ENCODE measurements at places on chromosomes 13 and 19.

- no peak for DNase-seq
Measured at GRCh38 chr13:97549201-97549600, 115.2 kb downstream of the RAP2A start.

DNA sequence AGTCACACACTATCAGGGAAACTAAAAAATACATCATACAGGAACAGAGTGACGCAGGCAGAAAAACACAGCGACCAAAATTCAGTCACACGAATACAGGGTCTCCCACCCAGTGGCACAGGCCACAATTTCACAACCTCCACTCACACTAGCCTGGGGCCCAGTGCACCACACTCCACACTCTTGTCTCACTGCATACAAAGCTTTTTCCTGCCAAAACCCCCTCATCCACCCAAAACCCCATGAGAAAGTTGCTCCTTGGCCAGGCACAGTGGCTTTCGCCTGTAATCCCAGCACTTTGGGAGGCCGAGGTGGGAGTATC lies 1.2 kb downstream of the S1PR5 start:
- DNase-seq: no peak

GRCh38 chr19:30563691-30564090 lies 191.5 kb downstream of the ZNF536 start:
- DNase-seq: no peak

DNA sequence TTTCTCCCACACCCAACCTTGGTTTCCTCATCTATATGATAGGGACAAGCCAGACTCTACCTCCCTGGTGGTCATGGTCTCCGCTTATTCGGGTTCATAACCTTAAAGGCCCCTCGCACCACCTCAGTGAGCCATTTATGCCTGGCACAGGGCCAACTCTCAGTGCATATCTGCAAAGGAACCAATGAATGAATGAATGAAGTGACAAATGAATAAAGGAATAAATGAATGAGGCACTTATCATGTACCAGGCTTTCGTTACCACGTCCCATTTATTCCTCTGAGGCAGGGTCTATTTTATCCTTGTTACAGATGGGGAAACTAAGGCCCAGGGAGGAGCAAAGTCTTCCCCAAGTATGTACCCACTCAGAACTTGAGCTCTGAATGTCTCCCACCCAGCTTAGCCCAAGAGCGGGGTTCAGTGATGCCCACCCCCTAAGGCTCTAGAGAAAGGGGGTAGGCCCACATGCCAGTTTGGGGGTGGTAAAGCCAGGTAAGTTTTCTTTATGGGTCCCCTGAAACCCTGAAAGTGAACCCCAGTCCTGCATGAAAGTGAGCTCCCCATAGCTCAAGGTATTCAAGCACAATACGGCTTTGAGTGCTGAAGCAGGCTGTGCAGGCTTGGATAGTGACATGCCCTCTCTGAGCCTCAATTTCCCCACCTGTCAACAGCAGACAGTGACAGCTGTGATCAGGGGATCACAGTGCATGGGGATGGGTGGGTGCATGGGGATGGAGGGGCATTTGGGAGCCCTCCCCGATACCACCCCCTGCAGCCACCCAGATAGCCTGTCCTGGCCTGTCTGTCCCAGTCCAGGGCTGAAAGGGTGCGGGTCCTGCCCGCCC lies 490 bp upstream of the SLC5A5 start:
- no peak for DNase-seq

- no peak for DNase-seq
Measured at GRCh38 chr19:35153701-35154524, 622 bp upstream of the FXYD5 start.

DNA sequence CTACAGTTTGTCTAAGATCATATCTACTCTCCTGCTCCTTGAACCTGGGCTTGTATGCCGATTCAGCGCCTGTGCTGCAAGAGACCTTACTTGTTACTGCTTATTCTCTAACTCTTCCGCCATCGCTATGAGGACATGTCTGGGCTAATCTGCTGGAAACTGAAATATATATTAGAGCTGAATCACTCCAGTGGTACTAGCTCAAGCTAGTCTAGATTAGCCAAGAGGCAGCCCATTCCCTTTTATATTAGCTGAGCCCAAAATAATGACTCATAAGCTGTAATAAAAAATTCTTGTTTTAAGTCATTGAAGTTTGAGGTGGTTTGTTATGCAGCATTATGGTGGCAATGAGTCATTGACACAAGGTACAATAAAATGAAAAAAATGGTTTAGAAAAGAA lies 52.8 kb downstream of the SLC6A16 start:
- no peak for DNase-seq

- DNase-seq: no peak
Measured at GRCh38 chr19:570937-571565, 1.3 kb upstream of the BSG start.

DNA sequence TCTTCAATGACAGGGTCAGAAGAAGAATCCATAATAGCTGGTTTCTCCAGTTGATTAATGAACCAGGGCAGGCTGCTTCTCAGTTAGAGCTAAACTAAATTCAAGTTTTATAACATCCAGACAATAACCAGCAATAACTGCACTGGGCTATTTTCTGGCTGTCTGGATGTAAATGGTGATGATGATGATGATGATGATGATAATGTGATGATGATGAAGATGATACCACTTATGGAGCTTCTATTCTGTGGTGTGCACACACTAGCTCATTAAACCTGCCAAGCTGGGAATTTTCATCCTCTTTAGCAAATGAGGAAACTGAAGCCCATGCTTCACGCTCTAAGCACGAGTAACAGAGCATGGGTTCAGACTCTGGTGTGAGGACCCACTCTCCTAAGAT lies 132.2 kb downstream of the OXGR1 start:
- DNase-seq: no peak

DNA sequence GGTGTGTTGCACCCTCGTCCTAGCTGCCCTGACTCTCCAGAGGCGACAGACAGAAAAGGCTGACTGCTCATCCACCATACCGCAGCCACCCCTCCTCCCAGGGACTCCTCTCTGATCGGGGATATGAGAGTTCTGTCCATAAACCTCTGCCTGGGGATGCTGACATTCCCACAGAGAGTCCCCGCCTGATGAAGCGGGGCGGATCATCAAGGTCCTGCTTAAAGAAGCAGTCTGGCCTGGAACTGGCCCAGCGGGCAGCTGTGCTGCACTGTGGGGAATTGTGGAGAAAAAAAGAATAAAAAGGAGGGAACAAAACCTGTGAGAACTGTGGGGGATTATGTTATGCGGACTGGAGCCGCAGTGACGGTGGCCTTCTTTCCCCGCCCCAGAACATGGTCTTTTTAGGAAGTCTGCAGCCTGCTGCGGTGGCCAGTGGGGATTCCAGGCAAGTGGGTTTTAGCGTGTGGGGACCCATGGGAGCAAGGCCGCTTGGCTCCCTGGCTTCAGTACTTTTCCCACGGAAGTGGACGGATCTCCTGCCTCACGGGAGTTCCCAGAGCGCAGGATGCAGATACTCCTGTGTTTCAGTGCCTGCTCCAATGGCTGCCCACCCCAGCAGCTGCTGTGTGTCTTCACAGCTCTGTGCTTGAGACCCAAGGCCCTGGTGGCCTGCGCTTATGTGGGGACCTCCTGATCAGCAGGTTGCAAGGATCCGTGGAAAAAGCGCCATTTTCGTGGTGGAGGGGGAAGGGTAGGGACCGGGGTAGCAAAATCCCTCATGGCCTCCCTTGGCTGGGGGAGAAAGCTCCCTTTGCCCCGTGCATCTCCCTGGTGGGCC lies 1456.2 kb upstream of the SLC10A2 start:
- no peak for DNase-seq

GRCh38 chr19:54792814-54793213 lies 10.6 kb upstream of the KIR2DL4 start:
- no peak for DNase-seq

DNA sequence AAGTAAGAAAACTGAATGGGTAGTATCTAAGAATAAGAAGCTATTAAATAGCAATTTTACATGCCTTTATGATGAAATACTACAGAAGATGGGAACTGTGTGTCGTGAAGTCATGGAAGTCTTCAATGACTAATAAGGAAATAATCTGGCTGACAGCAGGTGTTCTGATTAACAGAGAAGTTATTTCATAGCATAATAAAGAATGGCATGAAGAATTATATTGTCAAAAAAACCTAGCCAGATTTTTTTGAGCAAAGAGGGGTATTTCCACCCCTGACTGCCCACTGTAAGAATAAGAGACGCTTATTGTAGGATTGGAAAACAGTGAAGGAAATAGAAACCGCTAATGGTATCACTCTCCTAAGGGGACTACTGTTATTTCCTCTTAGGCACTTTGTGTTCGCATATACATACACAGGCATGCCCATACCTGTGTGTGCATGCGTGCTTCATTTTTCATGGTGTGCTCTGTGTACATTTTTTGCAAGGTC lies 318.8 kb downstream of the SHISA2 start:
- DNase-seq: no peak

DNA sequence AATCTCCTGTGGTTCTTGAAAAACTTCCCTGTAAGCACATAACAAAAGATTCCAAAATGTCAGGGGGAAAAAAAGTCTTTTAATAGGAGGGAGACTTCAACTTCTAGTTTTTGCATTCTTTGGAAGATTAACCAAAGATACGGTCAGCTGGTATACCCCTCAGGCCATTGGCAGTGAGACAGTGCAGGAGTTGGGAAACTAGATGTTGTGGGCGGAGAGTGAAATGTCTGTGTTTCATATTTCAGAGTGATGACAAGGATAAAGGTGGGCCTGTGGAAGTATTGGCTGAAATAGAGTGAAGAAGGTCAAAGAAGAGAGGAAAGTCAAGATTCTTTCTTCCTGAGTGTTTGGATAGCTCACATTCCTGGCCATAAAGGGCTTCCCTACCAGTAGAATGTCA lies 40.8 kb downstream of the CYP2B6 start:
- no peak for DNase-seq

DNA sequence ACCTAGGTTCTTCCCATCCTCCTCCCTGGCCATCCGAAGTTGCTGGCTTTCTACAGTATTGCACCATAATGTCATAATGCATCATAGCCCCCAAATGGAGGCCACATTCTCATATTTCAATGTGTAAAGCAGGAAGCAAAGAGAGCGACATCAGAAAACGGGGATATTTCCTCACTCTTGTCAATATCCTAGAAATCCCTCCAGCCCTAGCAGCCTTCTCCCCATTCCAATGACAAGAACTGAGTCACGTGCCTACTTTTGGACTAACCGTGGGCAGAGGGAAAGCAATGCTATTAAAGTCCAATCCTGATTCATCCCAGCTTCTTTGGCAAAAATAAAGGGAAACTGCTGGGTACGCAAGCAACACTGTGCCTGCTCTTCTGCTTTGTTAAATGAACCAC lies 4.3 kb upstream of the RAP2A start:
- no peak for DNase-seq

- DNase-seq: no peak
Measured at GRCh38 chr19:17075864-17076542, 426 bp downstream of the MYO9B start.

- no peak for DNase-seq
Measured at GRCh38 chr13:62246581-62246980, 830.9 kb upstream of the PCDH20 start.

- DNase-seq: no peak
Measured at GRCh38 chr13:107585469-107586180, 629.7 kb downstream of the LIG4 start.

DNA sequence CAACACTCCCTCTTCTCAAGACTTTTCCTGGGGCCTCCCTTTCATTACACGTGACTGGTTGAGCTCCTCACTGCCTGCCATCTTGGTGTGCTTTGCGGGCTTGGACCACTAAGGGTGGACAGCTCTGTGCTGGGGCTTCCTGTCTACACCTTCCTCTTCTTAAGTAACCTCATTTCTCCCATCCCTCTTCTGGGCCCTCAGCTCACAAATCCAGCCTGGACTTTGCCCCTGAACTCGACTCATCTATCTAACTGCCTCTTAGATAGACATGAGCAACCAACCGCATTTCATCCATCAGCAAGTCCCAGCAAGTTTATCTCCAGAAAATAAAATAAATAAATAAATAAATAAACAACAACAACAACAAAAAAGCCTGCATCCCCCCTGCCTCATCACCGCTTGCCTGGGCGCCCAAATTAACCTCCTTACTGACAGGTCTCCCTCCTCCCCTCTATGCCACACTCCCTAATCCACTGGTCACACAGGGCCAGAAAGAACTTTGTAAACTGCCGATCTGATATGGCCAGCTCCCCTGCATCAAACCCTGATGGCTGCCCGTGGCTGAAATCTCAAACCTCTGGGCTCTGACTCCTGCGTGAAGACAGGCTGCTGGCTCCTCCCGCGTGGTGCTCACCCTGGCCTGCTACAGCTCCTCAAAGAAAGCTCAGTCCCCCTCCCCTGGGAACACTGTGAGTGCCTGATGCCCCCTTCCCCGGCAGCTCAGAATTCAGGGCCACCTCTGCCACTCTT lies 7.8 kb downstream of the ISOC2 start:
- DNase-seq: no peak

DNA sequence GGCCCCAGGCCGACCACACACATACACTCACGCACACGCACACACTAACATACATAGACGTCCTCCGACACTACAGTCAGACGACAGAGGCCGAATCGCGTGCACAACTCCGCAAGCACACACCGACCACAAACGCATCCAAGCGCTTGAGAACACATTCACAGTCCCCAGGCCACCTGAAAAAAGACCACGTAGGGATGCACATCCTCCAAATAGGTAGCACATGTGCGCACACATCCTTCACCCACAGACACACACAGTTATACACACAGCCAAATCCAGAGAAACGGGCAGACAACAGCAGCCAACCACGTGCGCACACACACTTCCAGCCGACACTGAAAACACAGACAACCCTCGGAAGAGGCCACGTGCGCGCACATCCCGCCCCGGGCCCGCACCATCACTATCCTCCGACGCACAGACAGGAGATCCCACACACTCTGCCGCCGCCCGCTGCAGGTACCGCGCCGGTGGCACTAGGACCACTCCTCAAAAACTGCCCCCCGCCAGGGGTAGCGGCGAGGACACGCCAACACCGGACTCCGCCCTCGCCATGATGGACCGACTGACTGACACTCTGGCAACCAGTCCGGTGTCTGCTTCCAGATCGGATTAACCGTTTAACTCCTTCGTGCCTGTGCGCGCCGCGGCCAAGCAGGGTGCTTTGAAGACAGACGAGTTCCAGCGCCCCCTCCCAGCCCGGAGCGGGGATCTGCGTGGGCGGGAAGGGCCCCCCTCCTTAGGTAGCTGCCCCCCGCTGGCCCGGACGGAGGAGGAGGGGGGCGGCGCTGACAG lies 493 bp upstream of the PDE4A start:
- no peak for DNase-seq

- DNase-seq: no peak
Measured at GRCh38 chr13:101019126-101019525, 344.5 kb upstream of the TMTC4 start.

DNA sequence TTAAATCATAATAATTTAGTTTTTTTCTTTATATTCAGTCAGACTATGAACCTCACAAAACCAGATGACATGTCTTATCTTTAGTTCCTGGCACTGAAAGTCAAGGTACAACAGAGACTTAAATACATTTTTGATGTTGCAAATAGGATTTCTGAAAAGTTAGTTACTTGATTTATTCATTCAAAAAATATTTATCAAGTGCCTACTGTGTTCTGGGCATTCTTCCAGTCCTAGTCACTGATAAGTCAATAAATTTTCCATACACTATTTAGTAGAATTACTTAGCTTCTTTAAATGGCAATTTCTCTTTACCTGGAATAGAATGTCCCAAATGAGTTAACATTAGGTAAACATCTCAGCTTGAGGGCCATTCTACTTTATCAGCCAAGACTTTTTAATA lies 938.3 kb upstream of the PCDH9 start:
- no peak for DNase-seq

GRCh38 chr13:75587679-75588078 lies 38.1 kb downstream of the UCHL3 start:
- no peak for DNase-seq

GRCh38 chr13:27375686-27376326 lies 48.6 kb upstream of the GTF3A start:
- no peak for DNase-seq
